Caudate nucleus (tissue), 63 donors: ENCODE measurements at places on chromosomes 16 and 17.

GRCh38 chr17:39813631-39814030 is 50.5 kb downstream of the IKZF3 start:
- DNase-seq, result no peak

GRCh38 chr16:66416136-66416535 is 11.0 kb upstream of the BEAN1 start:
- no peak for DNase-seq

DNA sequence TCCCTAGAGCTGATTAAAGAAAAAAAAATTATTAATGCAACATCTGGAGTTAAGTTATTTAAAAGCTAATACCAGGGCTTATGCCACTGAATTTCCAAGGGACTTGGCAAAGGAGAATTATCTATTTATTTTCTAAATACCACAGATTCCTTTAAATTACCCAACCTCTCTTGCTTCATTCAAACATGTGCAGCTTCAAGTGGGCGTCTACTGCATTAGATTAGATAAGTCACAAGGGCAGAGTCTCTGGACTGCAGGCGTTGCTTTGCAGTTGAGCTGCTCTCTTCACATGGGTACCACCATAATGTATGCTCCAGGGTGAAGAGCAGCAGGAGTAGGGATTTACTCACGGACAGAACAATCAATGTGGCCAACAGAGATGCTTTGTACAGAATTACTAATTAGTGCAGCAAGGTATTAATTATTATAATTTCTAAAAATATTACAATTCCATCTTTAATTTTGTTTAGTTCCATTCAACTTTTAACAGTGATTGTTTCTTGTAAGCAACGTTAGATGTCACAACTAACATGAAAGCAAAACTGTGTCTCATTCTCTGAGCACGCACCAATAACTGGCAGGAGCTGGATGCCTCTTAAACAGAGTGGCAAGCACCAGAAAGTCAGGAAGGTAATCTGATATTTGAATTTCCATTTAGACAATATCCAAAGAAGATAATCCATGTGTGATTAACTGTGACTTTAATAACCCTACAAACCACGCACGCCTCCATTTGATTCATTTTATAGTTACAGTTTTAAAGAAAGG is 214.2 kb downstream of the STX8 start:
- no peak for DNase-seq

DNA sequence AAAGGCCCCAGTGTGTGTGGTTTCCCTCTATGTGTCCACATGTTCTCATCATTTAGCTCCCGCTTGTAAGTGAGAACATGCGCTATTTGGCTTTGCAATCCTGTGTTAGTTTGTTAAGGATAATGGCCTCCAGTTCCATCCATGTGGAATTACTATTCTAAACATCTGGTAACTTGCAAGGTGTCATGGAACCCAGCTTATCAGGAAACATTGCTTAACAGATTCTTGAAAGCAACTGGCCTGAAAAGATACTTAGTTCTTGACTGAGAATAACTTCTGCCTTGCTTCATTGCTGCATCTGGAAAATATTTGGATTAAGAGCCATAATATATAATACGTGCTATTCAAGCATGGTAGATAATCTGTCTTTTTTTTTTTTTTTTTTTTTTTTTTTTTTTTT is 27.8 kb downstream of the PAFAH1B1 start:
- DNase-seq, result no peak

- no peak for DNase-seq
Measured at GRCh38 chr16:28264656-28265055, 27.7 kb upstream of the SBK1 start.

- DNase-seq, result no peak
Measured at GRCh38 chr17:58534331-58534730, 19.9 kb upstream of the MTMR4 start.

- DNase-seq, result peak; percentile 43
Measured at GRCh38 chr16:73232555-73233328, 184.8 kb upstream of the ZFHX3 start.

DNA sequence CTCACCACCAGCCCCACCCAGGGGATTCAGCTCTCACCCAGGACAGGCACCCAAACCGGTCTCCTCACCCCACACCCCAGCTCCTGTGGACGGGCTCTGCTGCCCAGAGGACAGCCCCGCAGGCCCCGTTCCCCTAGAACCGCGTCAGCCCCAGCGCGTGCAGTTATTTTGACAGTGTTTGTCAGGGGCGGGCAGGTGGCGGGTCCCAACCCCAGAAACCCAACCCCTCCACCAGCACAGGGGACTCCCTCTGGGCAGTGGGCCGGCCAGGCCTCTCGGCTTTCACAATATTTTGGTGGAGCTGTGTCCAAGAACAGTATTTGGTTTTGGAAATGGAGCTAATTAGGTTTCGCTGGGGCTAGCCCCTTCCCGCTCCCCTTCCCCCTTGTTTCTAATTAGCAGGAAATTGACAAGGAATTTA is 44.8 kb downstream of the BAHCC1 start:
- no peak for DNase-seq

GRCh38 chr17:43581613-43582012 is 35.5 kb upstream of the ETV4 start:
- DNase-seq, result no peak

GRCh38 chr17:1047879-1048470 is 51.0 kb downstream of the TIMM22 start:
- DNase-seq, result no peak

DNA sequence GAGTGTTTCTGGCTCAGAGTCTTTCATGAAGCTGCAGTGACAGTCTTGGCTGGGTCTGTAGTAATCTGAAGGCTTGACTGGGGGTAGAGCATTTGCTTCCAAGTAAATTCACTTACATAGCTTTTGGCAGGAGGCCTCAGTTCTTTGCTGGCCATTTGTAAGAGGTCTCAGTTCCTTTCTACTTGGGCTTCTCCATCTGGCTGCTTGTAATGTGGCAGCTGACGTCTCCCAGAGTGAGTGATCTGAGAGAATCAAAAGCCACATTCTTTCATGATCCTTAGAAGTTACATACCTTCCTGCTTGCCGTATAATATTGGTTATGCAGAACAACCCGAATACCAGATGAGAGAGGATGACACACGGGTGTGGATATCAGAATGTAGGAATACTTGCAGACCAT is 39.8 kb downstream of the NF1 start:
- no peak for DNase-seq

GRCh38 chr17:35479271-35479670 is 30.7 kb upstream of the SLFN13 start:
- no peak for DNase-seq

DNA sequence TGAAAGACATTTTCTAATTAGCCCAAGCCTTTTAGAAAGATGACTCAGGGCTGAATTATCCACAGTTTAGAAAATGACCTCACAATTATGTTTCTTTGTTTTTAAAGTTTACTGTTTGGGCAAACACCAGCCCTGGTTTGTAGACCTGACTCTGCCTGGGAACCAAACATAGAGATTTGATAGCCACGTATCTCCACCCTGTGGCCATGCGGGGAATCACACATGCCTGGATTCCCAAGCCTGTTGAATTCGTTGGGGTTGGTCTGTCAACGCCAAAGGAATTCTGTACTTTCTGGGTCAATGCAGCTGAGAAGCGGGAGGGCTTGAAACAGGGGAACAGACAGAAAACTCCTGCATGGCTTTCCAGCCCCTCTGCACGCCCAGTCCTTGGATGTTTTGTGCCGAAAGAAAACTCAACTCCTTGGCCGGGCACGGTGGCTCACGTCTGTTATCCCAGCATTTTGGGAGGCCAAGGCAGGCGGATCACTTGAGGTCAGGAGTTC is 26.9 kb downstream of the CD300A start:
- peak; percentile 6 for DNase-seq

DNA sequence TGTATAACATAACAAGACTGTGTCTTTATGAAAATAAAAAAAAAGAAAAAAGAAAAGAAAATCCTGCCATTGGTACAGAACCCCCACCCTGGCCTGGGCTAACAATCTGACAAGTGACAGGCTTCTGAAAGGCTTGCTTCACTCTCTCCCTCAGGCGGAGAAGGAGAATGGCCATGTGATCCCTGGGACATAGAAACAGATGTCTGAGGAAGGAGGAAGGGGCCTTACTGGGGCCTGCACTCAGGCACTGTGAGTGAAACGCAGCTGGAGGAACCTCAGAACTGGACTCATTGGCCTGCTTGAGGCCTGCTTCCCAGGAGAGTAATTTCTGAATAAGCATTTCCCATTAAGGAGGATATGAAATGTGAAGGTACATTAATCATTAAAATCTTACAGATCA is 17.5 kb downstream of the MAP3K14 start:
- DNase-seq, result peak; percentile 27

DNA sequence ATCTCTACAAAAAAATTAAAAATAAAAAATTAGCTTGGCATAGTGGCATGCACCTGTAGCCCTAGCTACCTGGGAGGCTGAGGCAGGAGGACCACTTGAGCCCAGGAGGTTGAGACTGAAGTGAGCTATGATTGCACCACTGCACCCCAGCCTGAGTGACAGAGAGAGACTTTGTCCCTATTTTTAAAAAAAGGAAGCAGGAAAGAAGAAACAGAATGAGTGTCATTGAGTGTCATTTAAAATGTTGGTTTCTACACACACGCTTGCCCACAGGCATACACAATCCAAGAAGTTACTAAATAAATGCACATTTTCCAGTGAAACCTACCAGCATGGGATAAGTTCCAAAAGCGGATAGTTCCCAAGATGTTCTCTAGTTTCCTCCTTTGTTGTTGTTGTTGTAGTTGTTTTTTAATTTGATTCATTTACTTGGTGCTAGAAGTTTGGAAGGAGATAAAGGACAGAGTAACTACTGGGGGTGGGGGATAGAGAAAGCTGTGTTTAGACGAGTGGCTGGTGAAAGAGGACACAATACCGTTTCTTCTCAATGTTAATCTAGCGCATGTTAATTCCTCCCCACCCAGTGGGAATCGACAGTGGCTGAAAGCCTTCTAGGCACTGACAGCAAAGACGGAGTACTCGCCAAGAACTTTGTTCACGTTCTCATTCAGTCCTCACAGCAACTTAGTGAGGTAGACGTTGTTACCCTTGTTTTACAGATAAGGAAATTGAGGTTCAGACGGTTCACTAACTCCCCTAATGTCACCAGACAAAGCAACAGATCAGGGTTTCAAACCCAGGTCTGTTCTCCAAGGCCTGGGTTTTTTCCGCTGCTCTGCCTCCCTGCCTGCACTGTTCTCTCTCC is 17.3 kb downstream of the MRPS23 start:
- no peak for DNase-seq

DNA sequence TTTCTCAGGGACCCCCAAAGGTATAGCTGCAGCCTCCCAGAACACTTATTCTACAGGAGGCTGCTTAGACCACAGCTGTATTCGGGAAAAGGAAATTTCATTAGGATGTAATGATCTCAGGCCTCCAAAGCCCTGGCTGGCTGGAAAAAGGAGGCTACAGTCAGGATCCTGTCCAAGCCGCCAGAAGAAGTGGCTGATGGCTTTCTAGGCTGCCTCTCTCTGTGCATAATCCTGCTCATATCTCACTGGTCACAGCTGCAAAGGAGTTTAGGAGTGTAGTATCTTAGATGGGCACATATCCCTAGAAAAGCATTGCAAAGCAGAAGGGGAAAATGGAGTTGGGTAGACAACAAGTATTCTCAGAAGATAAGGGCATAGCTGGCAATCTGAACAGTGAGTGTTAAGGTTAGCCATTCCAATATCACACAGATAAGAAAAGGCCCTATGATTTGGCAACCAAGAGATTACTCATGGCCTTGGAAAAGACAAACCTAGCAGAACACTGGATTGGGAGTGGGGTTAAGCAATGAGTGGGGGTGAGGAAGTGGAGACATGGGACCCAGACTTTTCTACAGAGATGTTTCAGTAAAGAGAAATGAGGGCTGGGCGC is 26.0 kb upstream of the PRKCA start:
- no peak for DNase-seq

GRCh38 chr16:9703731-9704130 is 478.5 kb downstream of the GRIN2A start:
- DNase-seq, result no peak

- no peak for DNase-seq
Measured at GRCh38 chr17:53490447-53490968, 332.2 kb upstream of the KIF2B start.

DNA sequence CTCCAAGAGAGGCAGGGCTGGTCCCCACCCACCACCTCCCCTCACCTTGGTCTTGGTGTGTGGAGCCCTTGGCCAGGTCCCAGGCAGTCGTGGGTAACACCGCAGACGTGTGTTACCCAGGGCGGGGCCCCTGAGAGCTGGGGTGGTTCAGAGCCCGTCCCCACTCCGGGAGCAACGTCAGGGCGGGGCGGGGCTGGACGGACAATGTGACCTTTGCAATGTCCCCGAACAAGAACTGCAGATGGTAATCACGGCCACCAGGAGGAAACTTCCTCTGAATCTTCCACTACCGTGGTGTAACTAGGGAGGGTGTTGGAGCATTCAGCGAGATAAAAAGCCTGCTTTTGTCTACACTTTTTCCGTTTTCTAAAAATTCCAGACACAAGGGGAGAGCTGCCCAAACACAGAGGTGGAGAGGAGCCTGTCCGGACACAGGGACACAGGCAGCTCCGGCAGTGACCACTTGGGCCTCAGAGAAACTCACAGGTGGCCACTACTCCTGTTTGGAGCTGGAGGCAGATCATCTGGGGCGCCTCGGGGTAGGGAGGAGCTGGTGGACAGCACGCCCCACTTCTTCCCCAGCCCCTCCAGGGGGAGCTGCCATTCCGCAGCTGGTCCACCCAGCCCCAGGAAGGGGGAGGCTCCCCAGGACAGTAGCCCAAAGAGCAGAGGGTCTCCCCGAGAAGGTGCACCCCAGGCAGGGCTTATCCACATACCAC is 14.2 kb upstream of the SLC38A10 start:
- no peak for DNase-seq

GRCh38 chr16:68370581-68371275 is 59.9 kb downstream of the PRMT7 start:
- no peak for DNase-seq

GRCh38 chr17:45096141-45096540 is 35.0 kb downstream of the NMT1 start:
- DNase-seq, result no peak

DNA sequence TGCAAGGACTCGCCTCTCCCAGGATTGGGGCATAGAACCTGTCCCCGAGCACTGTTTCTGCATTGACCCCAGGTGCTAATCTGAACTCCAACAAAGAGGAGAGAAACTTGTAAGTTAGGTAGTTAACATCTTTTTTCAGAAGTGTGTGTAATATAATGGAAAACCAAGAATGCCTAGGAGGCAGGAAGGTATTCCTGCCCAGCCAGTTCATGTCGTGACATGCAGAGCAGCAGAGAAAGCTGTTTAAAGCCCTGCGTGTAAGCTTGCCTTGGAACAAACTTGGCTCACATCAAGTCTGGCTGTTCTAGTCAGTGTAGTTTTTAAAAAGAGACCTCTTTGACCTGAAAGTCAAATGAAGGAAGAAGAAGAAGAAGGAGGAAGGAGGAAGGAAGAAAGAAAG is 2.1 kb upstream of the GNA13 start:
- no peak for DNase-seq

GRCh38 chr17:11559601-11560000 is 38.7 kb upstream of the DNAH9 start:
- no peak for DNase-seq

GRCh38 chr17:65514541-65514940 is 46.9 kb downstream of the AXIN2 start:
- DNase-seq, result no peak
